ENCODE measurements at places on chromosomes 5 and 9. TPM values are rescaled to one million over a fixed set of nuclear protein-coding genes. Genes with fewer than 3 reads are reported as not detected.

DNA sequence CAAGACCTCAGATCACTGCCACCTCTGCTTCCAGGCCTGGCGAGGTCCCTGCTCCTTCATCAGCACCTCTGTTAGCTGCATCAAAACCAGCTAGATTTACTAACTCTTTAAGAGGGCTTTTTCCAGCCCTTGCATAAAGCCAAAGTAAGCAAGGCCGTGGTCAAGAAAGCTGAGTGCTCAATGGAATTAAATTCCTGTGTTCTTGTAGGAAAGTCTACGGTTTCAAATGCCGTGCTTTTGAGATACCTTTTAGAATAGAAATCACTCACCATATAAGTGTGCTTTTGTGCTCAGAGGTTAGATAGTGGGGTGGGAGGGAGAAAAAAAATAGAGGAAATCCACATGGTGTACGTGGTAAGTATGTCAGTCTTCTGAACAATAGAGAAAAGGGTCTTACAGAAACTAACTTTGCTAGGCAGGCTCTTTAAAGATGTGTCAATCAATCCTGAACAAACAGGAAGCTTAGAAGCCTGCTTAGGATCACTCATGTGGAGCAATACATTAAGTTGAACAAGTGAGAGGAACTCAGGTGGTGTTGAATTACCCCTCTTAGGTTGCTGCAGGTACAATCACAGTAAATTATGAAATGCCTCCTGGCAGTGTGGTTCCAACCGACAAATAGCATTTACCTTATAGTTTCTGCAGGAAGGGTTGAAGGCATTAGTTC, 79.7 kb downstream of the SEMA6A start:
- no peak for DNase-seq

GRCh38 chr5:154740957-154741356, 14.2 kb upstream of the LARP1 start:
- DNase-seq: peak; percentile 73

DNA sequence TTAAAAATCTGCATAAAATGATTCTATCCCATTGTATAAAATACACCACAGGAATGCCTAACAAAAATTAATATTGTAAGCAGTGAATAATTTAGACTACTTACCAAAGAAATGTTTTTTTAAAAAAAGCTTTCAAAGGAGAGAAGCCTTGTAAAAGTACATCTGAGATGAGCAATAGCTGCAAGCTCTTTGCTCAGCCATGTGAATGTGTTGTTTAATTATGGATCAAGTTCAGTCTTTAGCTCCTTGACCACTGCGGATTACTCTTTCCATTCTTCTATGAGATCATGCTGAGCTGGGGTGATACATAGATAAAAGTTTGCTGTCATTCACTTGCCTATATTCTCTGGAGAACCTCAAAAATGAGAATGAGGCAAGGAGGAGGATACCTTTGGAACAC, 782.4 kb upstream of the ZNF608 start:
- no peak for DNase-seq

Gene COL23A1
- 0.16 TPM for total RNA-seq

GRCh38 chr9:8428389-8428788, 628.8 kb upstream of the DMAC1 start:
- DNase-seq: no peak

All from occipital lobe (tissue), 3 donors.